Stimulated activated naive CD8-positive, alpha-beta T cell treated with anti-CD3 and anti-CD28 coated beads, Interleukin-15, Interleukin-2, amounts not matched to agents 100 U/mL and 50 U/mL, for 24 hours (primary cell): ENCODE measurements at places on chromosomes 2 and 18.

- no peak for DNase-seq
Observed at GRCh38 chr2:185338104-185338503, 400.5 kb upstream of the FSIP2 start.

- DNase-seq = no peak
Observed at GRCh38 chr2:25692737-25693445, 19.5 kb upstream of the DTNB start.

- DNase-seq = no peak
Observed at GRCh38 chr2:156704132-156704531, 268.0 kb downstream of the GPD2 start.

- no peak for DNase-seq
Observed at GRCh38 chr2:113127646-113128570, 510 bp downstream of the IL1RN start.

DNA sequence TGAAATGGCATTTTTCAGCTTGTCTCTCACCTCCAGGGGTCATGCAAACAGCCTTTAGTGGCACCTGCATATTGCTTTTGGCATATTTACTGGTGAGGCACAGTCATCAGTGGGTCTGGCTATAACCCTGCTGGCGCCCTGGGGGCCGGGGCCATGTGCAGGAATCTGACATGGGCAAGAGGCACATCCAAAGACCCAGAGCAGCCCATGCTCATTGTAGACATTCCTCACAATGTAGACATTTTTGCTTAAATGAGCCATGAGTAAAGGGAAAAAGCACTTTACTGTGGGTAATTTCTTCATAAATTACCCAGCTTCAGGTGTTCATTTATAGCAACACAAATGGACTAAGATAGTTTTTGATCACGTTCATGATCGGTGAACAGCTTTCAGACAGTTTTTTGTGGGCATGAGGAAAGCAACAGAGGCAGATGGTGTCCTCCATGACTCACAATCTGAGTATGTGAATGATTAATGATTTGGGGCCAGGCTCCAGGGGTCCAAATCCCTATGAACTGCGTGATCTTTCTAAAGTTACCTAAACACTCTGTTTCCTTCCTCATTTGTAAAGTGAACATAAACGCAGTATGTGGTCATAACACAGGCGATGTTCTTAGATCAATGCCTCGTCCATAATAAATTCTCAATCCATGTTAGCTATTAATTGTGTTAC lies 85.8 kb downstream of the LIPG start:
- DNase-seq = no peak
